Smooth muscle cell of the brain vasculature (primary cell): ENCODE measurements at places on chromosomes 6 and 20.

GRCh38 chr6:74785236-74785635 lies 420.6 kb downstream of the COL12A1 start:
- no peak for DNase-seq

- DNase-seq, result no peak
These were observed 14.5 kb downstream of the BCL2L1 start for GRCh38 chr20:31707994-31708735.

DNA sequence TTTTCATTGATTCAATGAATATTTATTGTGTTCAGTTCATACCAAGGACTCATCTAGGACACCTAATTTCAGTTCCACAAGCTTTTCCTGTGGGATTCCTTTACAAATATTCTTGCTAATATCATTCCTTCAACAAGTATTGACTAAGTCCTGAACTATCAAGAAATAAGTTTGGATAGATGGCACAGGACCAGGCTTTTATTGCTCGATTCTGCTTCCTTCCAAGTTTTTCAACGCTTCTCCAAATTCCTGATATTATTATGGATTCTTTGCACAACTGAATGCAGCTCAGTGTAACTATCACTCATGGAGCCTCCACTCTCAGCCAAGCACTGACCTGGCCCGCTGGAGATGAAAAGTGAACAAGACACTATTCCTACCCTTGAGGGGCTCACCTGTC lies 32.7 kb upstream of the COL21A1 start:
- DNase-seq, result no peak

DNA sequence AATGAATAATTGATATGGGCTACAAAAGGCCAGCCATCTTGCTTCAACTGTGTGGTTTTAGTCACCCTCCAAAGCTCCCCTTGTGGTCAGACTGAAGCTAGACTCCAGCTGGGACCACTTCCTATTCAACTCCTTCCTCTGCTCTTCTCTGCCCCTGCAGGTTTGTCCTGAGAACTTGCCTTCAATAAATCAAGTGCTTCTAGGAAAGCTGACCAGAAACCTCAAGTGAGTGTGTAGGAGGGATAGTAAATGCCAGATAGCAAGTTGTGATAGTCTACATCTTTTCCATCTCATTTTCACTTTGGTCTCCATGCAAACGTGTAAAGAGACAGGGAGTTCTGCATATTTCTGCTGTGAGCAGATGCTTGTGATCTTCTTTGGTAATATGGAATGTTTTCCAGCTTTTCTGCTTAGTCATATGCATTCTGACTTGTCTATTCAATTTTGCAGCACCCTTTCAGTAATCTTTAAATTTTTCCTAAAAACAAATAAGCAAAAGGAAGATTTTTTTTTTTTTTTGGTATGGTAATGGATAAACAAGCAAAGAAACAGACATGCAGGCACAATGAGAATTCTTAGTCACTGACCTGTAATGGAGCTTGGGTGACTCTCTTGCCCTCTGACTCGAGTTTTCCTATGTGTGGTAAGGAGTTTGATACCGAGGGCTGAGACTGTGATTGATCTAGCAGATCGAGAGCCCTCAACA lies 201.3 kb upstream of the BTBD3 start:
- DNase-seq, result peak; percentile 47

DNA sequence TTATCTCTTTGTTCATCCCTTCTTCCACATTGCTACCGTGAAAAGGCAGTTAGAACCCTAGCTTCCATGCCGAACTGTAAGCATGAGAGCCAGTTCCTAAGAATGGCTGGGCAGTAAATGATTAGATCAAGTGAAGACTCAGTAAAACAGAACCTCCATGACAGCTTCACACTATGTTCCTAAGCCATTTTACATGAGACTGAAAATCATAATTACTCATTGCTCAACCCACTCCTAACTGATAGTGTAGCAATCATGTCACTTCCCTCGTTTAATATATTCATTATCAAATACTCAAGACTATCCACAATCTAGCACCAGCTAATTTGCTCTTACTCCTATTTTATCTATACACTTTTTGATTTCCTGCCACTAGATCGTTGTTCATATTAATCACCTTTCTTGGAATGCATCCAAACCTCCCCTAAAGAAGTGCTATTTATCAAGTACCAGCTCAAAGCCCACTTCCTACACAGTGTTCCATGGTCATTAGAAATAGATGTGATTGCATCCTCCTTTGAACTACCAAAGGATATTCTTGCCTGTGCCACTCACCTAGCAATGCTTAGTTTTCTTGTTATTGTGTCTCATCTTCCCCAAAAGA lies 6.0 kb downstream of the TMEM30A start:
- DNase-seq, result no peak

DNA sequence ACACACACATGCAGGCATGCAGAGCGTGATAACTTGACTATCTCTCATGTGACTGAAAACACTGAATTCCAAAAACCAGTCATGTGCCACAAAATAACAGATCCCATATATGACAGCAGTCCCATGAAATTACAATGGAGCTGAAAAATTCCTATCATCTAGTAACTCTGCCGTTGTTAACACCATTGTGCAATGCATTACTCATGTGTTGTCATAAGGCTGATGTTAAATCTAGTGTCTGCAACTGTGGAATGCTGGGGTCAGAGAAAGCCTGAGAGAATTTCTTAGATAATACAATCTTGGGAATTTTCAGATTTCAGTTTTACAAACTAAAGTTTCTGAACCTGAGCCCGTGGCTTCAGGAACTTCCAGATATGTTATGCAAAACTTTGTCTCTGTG lies 70.2 kb downstream of the LYRM4 start:
- peak; percentile 57 for DNase-seq

DNA sequence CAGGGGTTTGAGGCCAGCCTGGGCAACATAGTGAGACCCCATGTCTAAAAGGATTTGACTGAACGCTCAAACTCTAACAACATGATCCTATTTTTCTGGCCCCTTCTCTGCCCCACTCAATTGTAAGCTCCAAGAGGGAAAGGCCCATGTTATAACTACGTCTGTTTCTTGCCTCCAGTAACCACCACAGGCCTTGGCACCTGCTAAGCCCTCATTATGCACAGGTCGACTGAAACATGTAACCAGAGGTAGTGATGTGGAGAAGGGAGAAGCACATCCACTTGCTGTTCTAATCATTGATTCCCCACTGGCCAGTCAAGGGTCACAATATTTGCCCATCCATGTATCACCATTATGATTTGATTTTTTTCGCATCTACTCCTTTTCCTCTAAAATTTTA lies 475.5 kb downstream of the KIF16B start:
- no peak for DNase-seq

GRCh38 chr20:41317546-41318270 lies at the start of gene ZHX3:
Gene ZHX3, minus strand, starts transcription at chr20:41317731. Its CDS starts 112,815 bp downstream, at chr20:41204916.
- peak; percentile 90 for DNase-seq

DNA sequence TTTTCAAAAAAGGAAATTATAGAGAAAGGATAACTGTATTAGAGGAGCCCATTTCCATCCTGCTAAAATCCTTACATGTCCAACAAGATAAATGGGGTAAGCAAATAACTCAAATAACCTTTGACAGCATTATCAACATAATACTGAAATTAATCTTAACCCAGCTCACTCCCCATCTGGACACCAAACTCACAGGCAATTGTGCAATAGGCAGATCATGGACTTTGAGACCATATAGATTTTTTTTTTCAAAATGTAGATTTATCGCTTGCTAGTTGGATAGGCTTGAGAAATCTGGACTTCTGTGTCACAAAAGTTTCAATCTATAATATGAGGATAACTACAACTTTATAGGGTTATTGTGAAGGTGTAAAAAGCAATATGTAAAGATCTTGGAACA lies 134.4 kb upstream of the ASCC3 start:
- DNase-seq, result no peak

DNA sequence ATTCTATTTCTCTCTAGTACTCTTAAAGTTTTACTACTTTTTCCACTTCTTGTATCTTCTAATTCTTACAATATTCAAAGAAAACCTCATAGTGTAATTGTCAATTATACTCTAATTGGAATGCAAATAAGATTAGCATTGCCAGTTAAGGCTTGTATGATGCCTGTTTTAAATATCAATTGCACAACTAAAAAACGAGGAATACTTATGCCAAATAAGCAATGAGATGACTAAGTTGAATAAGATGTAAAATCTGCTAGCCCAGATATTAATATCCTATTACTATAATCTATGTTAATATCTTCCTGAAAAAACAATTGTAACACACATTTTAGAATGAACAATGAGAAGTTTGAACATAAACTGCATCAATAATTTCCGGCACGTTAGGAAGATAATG lies 13.3 kb upstream of the AKAP7 start:
- no peak for DNase-seq

- no peak for DNase-seq
These were observed 105.5 kb downstream of the DHX35 start for GRCh38 chr20:39067526-39068216.

GRCh38 chr6:130681028-130681427 lies 146.2 kb upstream of the SMLR1 start:
- peak; percentile 23 for DNase-seq

- DNase-seq, result no peak
These were observed 21.2 kb downstream of the SYNDIG1 start for GRCh38 chr20:24490598-24490997.

GRCh38 chr6:56406276-56407269 lies 159.2 kb upstream of the COL21A1 start:
- DNase-seq, result no peak

GRCh38 chr20:50885068-50885467 lies 46.2 kb downstream of the ADNP start:
- DNase-seq, result no peak

DNA sequence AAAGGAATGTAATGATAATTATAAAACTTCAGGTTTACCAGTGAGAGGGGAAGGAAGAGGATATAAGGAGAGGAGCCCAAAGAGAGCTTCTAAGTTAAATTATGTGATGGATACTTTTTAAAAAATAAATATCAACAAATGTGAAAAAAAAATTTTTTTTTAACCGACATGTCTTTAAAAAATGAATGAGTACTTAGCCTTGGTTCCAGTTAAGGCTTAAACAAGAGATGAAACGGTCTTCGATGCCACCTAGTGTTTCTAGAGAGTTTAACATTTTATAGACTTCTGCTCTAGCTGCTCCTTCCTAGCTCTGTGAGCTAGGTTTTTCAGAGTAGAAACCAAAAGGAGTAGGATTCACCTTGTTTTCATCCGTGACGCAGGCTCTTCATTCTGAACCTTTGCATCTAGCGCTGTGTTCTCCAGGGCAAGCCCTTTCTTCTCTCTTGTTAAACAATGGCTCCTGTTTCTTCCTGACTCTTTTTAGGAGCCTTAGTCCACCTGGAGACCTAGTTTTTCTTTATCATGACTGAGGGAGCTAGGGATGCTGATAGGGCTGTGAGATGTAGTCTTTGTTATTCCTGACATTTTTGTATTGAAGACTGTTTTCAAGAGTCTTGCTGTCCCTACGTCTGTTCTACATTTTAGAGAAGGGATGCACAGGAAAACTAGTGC lies 42.4 kb upstream of the GNRH2 start:
- DNase-seq, result peak; percentile 15

- DNase-seq, result no peak
These were observed 16.6 kb upstream of the BTBD3 start for GRCh38 chr20:11901127-11901526.

DNA sequence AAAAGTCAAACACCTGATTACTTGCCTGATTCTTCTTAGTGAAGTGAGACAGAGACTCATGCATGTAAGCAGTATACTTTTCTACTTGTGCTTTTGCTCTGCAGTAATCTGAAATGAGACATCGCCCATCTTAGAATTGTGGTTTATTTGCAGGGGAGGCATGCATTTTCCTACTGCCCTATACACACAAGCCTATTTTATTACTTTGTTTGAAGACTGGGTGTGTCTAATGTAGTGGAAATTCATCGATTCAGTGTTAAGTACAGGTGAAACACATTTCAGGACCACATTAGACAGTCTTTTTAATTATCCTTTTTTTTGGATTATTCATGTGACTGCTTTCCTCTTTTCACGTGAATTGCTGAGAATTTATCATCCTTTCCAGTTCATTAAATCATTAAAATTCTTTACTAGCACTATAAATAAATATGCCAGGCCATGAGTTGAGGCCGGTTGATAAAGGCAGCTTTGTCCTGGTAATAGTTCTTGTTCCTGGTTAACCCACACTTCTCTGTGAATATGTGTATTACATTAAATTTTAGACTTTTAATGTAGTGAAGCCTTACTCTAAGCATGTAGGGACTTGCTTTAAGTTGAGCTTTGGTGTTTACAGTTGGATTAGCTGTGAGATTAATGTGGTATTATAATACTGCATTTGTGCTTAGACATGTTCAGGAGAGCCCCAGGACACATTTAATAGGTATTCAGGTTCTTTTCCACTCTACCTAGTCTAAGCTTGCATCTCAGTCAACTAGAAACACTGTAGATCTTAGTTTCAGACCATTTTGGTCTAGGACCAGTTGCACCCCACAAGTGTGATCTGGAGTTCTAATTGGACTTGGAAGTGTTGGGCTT lies 10.8 kb upstream of the BTBD3 start:
- DNase-seq, result no peak

GRCh38 chr6:41594326-41594725 lies 43.9 kb upstream of the MDFI start:
- DNase-seq, result no peak

GRCh38 chr6:83125425-83125824 lies 58.0 kb downstream of the DOP1A start:
- DNase-seq, result no peak

GRCh38 chr6:15941168-15941567 lies 187.7 kb upstream of the MYLIP start:
- no peak for DNase-seq

DNA sequence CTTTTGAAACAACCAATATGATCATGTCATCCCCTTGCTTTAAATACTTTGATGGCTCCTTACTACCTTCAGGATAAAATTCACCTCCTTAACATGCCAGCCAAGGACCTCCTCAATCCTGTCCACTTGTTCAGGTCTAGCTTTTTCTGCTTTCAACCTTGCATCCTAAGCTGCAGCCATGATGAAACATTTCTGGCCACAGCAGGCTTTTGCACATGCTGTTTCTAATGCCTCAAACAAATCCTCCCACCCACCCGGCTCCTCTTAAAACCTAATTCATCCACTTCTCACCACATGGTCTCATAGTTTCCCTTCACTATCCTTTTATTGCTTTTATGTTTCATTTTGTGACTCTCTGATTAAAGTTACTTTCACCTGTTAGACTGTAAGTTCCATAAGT lies 124.6 kb downstream of the MYB start:
- no peak for DNase-seq

DNA sequence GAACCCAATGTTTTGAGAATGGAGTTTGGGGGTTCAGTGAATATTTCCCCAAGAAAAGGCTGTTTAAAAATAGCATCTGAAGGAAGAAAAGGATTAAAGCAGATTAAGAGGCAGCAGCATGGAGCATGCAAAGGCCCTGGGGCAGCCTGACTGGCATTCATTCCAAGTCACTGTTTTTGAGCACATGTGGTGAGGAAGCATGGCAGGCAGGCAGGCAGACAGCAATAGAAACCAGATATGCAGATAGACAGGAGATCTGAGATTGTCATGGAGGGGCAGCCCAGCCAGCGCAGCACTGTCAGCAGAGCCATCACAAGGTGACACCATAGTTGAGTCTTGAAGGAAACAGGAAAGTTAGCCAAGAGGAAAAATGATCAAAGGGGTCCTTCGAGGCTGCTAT lies 37.8 kb downstream of the SIRPA start:
- DNase-seq, result no peak
